ENCODE measurements at places on chromosomes 11 and 22.

- DNase-seq, result no peak
Observed at GRCh38 chr11:134554106-134554505, 142.1 kb upstream of the B3GAT1 start.

DNA sequence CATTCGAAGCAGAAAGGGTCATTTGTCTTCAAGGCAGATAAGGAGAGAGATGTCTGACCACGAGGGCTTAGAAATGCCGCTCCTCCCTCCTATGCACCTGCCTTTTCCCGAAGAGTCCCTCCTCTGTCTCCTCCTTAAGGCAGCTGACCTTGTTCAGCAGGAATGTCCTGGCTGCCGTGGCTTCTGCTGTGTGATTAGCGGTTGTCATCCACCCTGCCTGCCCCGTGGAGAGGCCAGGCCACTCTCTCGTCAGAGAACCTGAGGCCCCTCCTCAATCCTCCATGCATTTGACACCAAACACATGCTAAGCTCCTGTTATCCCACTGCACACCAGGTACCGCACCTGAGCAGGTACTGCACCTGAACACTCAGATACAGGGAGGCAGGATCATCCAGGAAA lies 834.6 kb downstream of the TBC1D22A start:
- DNase-seq, result no peak

GRCh38 chr22:26038365-26038764 lies 130.9 kb upstream of the SEZ6L start:
- DNase-seq, result no peak

DNA sequence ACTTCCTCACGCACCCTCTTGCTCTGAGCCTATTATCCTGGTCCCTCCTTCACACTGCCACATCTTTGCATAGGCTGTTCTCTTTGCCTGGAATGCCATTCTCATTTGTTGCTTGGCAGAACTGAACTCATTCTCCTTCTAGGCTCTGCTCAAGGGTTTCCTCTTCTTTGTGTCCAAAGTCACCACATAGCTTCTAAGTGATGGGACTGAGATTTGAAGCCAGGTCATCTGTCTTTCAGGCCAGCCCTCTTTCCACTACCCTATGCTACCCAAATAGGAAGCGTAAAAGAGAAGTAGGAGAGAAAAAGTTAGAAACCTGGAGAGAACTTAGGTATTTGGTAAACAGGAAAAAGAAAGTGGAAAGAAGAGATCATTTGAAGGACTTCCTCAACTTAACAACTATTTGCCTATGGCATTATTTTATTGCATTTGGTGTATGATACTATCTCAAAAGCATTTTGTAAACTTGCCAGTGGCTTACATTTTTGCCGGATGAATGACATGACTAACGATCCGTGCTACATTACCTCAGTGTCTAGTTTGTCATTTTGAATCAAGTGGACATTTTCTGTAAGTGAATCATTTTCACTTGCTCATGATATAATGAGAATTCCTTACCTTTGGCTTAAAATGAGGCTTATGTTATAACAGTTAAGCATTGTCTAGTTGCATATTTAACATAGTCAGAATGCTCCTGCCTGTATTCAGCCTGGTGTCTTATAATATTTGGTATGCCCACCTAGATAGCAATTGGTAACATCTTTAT lies 18.5 kb downstream of the NF2 start:
- DNase-seq, result no peak
